SW480 (cell line): ENCODE measurements at places on chromosomes 3 and 15.

GRCh38 chr15:81244306-81244705 is 47.6 kb downstream of the IL16 start:
- DNase-seq: no peak

DNA sequence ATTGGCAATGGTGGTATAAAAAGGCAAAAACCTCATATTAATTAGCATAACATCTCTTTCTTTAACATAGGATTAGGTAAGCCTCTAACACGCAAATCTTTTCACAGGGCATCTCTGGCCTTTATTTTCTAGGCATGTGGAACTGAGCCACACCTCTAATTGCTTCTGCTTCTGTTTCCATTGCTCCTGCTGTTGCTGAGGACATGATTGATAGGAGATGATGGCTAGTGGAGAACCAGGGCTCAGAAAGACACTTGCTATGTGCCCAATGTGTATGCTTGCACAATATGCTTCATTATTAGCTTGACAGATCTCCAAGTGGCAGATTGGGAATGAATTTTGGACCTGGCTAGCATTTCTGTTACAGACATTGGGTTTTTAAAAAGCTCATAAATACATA is 114.5 kb downstream of the EPHA3 start:
- DNase-seq: no peak

DNA sequence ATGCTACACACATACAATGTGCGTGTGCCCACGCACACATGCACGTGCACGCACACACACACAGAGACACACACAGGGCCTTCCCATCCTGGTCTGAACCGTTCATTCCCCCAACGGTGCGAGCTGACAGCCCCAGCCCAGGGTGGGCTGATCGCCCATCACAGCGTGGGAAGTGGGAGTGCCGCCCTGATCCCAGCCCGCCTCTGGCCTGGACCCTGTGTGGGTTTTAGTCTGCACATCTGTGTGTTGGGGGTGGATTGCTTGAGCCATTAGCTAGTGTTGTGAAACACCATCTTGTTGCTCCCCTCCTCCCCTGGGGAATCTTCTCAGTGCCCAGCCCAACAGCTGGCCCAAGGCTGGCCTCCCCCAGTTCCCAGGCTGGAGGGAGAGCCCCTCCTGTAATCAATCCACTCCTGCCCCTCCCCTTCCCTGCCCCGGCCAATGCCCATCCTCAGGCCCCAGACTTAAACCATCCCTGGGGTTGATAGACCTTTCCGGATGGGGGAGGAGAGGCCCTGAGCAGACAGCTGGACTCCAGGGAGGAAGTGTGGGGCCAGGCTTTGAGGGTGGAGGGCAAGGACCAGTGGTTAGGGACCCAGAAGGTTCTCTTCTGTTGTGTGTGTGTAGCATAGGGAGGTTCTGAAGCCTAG is 8.3 kb downstream of the SEMA3G start:
- no peak for DNase-seq

DNA sequence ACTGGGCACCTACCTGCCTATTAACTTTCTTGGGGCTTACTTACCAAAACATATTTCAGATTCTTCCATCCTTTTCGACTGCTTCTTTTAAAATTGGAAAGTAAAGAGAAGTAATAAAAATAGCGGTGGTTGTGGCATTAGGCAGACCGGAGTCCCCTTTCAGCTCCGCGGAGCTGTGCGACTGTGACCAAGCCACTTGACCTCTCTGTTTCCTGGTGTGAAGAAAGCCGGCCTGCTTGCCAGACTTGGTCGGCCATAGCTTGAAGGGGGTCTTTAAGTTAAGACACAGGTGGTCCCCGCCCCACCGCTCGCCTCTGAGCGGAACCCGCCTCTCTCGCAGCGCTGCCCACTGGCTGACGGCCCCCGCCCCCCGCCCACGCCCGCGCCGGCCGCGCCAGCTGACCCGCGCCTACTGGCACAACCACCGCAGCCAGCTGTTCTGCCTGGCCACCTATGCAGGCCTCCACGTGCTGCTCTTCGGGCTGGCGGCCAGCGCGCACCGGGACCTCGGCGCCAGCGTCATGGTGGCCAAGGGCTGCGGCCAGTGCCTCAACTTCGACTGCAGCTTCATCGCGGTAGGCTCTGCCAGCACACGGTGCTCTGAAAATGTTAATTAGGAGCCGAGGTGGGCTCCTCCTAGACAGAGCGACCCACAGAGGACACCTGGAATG is 18.3 kb downstream of the NOX5 start:
- no peak for DNase-seq

DNA sequence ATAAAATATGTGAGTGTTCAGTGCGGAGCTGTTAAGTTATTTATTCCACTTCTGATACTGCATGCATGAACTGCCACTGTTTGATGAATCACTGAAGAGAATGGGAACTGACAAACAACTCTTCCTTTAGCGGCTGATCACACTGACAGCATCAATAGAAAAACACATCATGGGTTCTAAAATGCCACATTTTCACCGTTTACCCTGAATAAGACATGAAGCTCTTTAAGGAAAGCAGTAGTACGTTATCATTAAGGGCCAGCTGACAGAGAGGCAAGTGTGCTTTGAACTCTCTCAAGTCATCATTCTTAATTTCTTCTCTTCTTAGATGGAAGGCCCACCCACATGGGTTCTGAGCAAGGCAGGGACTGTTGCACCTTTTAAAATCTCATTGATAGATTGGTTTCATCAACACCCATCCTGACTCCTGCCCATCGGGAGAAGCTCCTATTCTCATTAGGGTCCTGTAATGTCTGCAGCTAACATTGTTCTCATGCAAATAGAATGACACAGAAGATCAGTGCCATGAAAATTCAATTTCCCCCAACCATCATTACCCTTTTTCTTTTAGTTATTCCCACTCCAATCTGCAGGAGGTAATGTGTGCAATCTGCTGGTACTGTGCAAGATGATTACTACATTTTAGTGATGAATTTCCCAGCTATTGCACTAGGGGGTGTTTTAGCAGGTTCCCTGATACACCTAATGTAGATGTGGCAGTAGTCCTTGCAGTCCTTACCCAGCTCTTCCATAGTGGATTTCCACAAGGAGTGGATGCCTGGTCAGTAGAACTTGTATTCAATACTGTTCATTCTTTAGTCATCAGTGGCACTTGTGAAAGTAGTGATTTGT is 119.1 kb downstream of the ROBO2 start:
- no peak for DNase-seq

DNA sequence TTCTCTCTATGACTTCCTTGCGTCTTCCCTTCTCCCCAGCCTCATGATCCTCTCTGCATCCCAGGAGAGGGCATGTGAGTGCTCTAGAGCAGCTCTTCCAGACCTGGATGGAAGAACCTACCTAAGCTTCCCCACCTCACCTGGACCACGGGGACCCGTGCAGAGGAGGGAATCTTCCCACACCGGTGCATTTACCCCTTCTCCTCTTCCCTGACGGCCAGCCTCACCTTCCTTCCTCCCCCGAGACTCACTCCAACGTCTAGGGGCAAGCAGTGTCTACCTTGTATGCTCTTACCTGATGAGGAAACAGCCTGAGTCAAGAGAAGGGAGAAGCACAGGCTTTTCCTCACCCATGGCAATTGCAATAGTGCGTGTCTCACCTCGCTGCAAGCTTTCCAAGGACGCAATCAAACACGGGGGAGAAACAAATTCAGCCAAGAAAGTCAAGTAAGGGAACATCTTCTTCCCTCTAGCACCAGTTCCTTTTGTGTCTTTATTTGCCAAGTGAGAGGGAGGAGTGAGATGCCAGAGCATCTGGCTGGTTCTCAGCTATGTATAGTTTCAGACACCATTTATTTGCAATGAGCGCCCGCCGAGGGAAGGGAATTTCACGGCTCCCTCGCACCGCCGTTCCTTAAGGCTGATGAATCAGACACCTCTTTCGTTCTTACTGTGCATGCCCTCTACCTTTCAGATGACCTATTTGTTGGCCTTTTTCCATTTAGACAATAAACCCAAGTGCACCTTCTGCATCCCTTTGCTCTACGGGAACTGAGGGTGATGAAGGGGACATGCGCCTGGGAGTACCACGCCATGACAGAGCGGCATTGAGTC is 1.8 kb upstream of the CCR9 start:
- no peak for DNase-seq

DNA sequence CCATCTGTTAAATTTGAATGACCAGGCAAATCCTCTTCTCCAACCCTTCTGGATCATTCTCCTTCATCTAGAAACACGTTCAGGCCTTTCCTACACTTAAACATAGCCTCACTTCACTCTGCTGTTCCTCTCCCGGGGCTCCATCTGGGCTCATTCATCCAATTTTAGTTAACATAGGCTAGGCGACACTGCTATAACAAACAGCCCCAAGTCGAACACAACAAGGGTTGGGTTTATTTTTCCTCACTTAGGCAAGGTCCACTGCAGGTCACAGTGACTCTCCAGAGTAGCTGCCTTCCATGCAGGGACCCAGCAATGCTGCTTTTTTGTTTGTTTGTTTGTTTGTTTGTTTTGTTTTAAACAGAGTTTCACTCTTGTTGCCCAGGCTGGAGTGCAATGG is 250.8 kb downstream of the XXYLT1 start:
- no peak for DNase-seq
